IMR-90 (cell line): ENCODE measurements at places on chromosomes 1 and 21. TPM values are rescaled to one million over a fixed set of nuclear protein-coding genes. Genes with fewer than 3 reads are reported as not detected.

The KCNJ9 gene
- total RNA-seq, result not detected in 2 replicates

The GCSAML gene
- total RNA-seq, result not detected in 2 replicates

The BTG2 gene
- total RNA-seq, result 8.4 and 10.3 TPM in 2 replicates

The NUP210L gene
- under 0.01 TPM in 2 replicates for total RNA-seq

The ELAVL4 gene
- not detected in 2 replicates for total RNA-seq

The MRPL9 gene
- total RNA-seq, result 65.4 and 85.8 TPM in 2 replicates

The ABCB10 gene
- total RNA-seq, result 10.9 and 13.3 TPM in 2 replicates

The ANKRD45 gene
- total RNA-seq, result under 0.01 TPM in 1 of 2 replicates, not detected in the other

The XCL1 gene
- not detected in 2 replicates for total RNA-seq

The KRTAP21-3 gene
- total RNA-seq, result not detected in 2 replicates

The OR2G2 gene
- total RNA-seq, result not detected in 2 replicates

The TADA1 gene
- total RNA-seq, result 16.4 and 16.8 TPM in 2 replicates

The RNU11 gene
- under 0.01 TPM in 1 of 2 replicates, not detected in the other for total RNA-seq

- DNase-seq, result no peak
These were observed 474.0 kb downstream of the PLPP3 start for GRCh38 chr1:56105397-56105796.

DNA sequence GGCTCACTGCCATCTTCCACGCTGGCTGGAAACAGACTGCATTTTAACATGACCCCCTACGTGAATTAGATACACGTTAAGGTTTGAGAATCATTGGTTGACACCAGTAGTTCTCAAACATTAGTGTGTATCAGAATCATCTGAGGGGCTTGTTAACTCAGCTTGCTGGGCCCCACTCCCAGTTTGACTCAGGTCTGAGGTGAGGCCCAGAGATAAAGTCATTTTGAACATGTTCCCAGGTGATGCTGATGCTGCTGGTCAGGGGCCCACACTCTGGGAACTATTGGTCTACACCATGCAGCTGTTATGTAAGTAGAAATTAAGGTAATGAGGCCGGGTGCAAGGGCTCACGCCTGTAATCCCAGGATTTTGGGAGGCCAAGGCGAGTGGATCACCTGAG is 1.3 kb downstream of the LSM10 start:
- no peak for DNase-seq

GRCh38 chr1:232283864-232284263 is 346.1 kb downstream of the SIPA1L2 start:
- DNase-seq, result no peak

GRCh38 chr1:66140072-66140471 is 347.4 kb downstream of the PDE4B start:
- no peak for DNase-seq

DNA sequence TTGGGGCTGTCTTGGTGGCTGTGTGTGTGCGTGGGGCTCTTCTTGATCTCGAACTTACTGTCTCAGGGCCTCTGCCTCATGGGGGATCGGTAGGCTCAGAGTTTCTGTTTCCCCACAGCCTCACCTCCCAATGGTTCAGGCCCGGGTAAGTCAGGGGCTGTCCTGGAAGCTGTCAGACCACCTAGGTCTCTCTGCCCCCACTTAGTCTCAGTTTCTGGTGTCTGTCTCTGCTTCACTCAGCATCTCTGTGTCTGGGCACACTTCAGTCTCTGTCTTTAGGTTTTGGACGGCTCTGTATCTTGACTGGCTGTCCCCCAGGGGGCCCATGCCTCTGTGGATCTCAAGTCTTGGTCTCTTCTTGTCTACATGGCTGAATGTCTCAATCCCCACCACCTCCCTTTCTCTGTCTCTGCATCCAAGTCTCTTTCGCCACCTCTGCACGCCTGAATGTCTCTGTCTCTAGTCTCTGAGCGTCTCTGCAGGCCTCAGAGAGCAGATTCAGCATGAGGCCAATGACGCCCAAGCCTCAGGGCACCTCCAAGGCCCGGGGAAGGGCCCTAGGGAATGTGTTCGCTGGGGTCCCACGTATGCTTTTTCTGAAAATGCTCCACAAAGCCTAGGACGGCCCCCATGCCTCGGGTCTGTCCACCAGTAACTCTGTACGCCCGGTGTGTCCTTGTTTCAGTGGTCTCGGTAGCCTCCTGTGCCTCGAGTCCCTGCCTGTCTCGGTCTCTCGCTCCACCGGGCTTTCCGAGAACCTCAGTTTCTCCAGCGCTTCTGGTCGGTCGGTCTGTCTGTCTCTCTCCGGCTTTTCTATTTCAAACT is 818 bp downstream of the FHL3 start:
- DNase-seq, result no peak

DNA sequence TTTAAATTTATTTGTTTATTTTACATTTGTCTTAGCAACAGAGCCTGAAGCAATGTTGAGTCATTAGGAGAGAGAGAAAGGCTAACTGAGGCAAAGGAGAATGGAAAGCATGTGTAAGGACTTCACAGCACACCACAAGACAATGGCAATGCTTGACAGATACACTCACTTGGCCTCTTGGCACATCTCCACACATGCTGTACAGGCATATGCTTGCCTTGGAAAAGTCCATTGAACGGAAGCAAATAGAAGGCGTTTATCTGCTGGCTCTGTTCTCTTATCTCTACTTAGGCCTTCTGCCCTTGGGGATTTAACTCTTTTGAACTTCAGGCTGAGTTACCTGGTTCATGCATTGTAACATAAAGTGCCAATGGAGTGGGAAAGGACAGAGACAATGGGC is 262.2 kb upstream of the POU3F1 start:
- DNase-seq, result no peak

- peak; percentile 64 for DNase-seq
These were observed 15.1 kb upstream of the PODN start for GRCh38 chr1:53046930-53047329.

- no peak for DNase-seq
These were observed 92.0 kb downstream of the KIF1B start for GRCh38 chr1:10302416-10302815.

DNA sequence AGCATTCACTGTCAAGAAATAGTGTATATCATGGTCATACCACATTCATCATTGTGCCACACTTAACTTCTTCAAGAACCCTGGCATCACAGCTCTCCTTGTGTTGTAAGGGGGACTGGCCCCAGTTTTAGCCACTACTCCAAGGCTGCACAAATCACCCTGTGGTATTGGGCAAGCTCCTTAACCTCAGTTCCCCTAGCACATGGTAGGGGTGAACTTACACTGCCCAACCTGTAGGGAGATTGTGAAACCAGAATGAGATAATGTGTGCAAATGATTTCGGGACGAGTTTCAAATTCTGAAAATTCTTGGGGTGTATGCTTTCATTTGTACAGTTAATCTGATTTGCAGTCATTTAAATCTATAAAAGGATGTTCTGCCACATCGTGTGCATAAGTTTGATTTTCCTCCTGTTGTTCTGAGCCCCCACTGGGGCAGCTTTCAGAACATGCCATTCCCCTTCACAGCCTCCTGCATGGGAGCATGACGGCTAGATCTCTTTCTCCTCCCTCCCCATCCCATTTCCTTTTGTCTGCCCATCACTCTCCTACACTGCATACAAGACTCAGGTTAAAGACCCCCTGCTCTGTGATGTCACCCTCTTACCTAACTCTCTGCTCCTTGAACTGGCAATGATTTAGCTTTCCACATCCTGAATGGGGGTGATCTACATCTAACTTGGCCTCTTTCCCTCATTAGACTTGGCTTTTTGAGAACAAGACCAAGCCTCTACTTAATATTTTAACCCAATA is 290.3 kb downstream of the CHRM3 start:
- no peak for DNase-seq

GRCh38 chr1:22176258-22176657 is 33.4 kb upstream of the WNT4 start:
- DNase-seq, result no peak

GRCh38 chr1:96364576-96364975 is 357.0 kb upstream of the PTBP2 start:
- DNase-seq, result peak; percentile 80

- DNase-seq, result no peak
These were observed 54.9 kb upstream of the RUNX3 start for GRCh38 chr1:24984800-24985522.

DNA sequence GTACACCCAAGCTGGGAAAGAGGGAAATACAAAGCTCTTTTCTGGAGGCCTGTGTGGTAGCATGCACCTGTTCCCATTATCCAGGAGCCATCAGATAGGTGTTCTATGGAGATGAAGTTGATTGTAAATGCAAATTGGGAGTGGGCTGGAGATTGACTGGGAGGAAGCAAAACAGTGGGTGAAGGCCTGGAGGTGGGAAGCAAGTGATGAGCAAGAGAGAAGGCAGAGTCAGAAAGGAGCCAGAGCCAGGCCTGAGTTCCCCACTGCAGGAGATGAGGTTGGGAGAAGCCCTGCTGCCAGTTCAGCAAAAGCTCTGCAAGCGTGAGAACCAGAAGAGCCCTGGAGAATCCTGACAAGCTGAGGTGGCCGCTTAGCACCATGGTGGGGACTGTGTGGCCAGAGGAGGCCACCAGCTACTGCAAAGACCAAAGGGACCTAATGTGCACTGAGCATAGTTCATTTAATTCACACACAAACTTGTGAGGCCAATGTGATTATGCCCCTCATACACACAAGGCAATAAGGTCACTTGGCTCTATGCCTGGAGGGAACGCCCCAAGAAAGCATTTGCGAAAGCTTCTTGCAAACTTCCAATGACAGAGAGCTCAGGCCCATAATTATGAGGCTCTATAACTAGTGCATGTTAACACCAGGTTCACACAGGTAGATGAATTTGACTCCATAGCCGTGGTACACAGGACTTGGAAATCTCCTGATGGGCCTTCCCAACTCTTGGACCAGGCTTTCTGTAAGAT is 73.0 kb upstream of the GRIK3 start:
- no peak for DNase-seq

GRCh38 chr1:18883636-18884418 is 18.5 kb downstream of the ALDH4A1 start:
- peak; percentile 66 for DNase-seq

- DNase-seq, result no peak
These were observed 656.3 kb downstream of the PTPRC start for GRCh38 chr1:199295107-199295506.

GRCh38 chr21:44849616-44850130 is 23.8 kb downstream of the PTTG1IP start:
- no peak for DNase-seq

DNA sequence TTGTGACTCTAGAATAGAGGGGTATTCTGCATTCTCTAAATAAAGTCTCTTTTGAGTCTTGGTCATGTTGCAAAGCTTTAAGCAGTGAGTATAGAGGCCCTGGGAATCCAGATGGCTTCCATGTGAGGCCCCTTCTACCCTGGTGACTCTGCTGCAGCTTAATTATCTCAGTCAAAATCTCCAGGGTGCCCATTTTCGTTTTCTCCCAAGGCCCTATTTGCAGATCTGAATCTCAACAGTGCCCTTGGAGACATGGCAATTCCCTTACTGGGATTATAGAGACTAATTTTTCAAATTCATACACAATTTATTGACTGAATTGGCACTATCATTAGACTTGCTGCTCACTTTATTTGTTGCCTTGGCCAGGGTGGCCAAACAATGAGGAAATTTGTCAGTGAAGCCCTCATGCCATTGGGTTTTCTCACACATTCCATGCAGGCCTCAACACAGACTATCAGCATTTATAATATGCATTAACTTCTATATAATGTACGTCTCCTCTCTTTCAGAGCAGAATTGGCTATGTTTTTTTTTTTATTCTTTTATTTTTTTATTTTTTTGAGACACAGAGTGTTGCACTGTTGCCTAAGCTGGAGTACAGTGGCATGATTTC is 35.1 kb downstream of the PROX1 start:
- DNase-seq, result no peak

DNA sequence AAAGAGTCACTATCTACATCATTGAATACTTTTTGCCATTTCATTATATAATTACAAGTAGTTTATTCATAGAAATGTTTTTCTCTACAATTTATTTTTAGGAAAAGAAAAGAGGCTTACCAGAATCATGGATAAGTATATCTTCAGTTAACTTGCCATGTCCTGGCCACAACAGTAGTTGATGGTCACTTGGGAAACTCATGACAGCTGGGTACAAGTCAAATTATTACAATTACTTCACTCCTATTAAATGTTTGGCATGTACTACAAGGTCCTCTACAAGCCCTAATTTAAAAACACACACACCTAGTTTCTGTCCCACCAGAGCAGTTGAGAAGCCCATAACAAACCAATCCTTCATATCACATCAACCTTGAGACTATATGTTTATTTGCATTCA is 29.4 kb downstream of the PALMD start:
- DNase-seq, result no peak

DNA sequence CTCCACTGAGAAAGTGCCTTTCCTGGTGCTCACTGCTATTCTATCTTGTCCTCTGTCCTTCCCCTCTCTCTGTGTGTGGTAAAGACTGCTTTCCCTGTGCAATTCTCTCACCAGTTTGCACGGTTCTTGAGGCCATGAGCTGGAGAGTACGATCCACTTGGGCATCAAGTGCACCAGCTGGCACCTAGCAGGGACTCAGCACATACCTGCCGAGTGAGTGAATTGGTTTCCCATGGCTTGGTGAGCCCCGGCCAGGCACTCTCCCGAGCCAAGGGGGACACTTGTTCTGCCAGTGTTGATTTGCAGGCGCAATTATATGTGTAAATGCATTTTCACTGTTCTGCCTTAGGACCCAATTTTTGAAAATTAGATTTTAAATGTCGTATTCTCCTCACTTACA is 313.5 kb downstream of the DISC1 start:
- no peak for DNase-seq

- no peak for DNase-seq
These were observed 429 bp downstream of the SRRM1 start for GRCh38 chr1:24643363-24644099.

- no peak for DNase-seq
These were observed 33.3 kb downstream of the PUM1 start for GRCh38 chr1:31032266-31032665.

GRCh38 chr1:234727018-234727940 is 117.3 kb upstream of the IRF2BP2 start:
- DNase-seq, result peak; percentile 29

GRCh38 chr1:157966031-157966537 is 27.4 kb upstream of the KIRREL1 start:
- peak; percentile 82 for DNase-seq

GRCh38 chr21:42775891-42776290 is 103.4 kb downstream of the WDR4 start:
- DNase-seq, result no peak

- no peak for DNase-seq
These were observed 30.3 kb upstream of the PPP2R5A start for GRCh38 chr1:212254853-212255363.

DNA sequence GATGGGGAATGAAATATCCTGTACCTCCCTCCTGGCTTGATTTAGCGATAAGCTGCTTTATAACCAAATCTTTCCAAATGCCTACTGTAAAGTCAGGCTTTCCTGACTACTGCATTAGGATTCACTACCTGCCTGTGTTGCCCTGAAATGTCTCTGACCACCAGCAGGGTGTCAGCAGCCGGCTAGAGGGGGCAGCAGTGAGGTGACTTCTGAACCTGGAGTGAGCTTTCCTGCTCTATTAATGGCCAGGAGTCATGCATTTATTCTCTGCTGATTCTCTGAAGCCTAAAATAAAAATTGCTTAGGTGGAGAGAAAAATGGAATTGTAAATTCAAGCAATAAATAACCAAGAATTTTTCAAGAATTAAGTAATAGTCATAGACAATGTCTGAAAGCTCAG is 2.5 kb downstream of the BACE2 start:
- peak; percentile 34 for DNase-seq

- DNase-seq, result no peak
These were observed 193.9 kb upstream of the LMO4 start for GRCh38 chr1:87134625-87135328.
